ENCODE measurements at places on chromosomes 6 and 20.

- no peak for DNase-seq
Observed at GRCh38 chr6:16511723-16512489, 249.4 kb downstream of the ATXN1 start.

GRCh38 chr6:43180985-43181384, 1.0 kb upstream of the CUL9 start:
- DNase-seq: peak; percentile 14

DNA sequence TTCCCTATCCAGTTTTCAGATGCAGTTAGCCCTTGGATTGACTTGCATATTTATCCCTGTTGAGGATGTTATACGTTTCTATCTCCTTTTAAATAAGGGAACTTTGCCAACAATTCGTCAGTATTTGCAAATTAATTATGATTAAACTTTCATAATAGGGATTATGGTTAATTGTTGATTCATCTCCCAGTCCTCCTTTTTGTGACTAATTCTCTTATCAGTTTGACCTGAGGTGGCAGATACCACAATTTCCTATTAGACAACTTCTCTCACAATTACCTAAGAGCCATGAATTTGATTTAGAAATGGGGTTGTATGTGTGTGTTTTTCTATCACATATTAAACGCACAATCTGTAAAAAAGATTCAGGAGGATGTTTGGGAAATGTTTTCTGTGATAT, 172.9 kb downstream of the LAMA2 start:
- no peak for DNase-seq

GRCh38 chr20:51023617-51024155, 779 bp upstream of the KCNG1 start:
- no peak for DNase-seq

DNA sequence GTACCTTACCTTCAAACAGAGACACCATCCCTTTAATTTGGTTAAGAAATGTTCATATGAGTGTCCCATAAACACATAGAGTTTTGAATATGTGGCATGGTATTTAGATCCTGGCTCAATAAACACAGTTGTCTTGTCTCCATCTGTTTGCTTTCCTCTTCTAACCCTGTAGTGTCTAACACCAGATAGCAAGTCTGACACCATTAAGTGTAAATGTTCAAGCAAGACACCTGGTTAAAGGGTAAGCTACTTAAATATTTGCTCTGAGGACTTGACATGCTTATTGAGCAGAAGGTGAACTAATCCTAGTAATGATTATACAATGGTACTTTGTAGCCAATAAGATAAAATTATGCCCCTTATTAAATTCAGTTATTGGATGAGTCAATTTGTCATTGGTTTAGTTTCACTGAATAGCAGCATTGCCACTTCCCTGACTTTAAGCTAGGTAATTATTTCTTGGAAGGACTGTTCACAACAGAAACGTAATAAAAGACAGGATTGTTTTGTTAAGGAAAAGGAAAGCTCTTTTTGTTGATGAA, 26.9 kb upstream of the GOPC start:
- DNase-seq: no peak

GRCh38 chr20:47295921-47296426, 60.5 kb downstream of the ZMYND8 start:
- no peak for DNase-seq

DNA sequence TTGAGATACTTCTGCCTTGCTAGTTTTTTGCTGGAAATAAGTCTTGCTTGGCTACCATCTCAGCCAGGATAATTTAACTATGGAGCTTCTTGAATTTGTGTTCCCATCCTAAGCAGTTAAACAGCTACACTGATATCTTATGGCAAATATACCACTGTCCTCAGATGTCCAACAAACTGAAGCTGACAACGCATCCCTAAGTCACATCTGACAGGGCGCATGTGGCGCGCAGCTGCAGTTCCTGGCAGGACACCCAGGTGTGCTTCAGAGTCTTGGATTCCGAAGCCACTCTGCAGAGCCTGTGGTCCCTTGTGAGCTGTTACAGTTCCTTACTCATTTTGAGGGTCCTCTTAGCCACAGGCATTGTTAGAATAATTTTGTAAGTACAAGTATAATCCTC, 127.9 kb downstream of the WDR27 start:
- DNase-seq: no peak

- DNase-seq: no peak
Observed at GRCh38 chr6:145621776-145622175, 113.5 kb downstream of the EPM2A start.

- DNase-seq: no peak
Observed at GRCh38 chr6:131255434-131255833, 120.2 kb downstream of the AKAP7 start.

DNA sequence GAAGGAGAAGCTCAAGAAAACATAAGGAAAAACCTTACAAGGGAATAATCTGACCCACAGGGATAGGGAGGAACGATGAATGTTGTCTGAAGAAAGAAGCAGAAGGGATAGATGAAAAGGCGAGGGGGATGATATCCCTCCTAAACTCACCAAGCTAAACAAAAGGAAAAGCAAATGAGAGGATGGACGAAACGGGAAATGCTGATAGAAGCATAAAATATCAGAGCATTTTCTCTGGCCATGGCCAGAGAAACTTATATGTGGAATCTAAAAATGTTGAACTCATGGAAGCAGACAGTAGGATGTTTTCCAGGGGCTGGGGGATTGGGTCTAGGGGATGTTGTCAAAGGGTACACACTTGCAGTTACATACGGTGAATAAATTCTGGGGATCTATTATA, 148.4 kb upstream of the FOXQ1 start:
- no peak for DNase-seq

- no peak for DNase-seq
Observed at GRCh38 chr6:11497107-11497506, 40.4 kb upstream of the TMEM170B start.
